ENCODE measurements at places on chromosomes 5 and 9.

- no peak for DNase-seq
Observed at GRCh38 chr9:123929177-123929869, 603 bp downstream of the DENND1A start.

- no peak for DNase-seq
Observed at GRCh38 chr9:28976250-28976649, 1403.0 kb upstream of the C9orf72 start.

DNA sequence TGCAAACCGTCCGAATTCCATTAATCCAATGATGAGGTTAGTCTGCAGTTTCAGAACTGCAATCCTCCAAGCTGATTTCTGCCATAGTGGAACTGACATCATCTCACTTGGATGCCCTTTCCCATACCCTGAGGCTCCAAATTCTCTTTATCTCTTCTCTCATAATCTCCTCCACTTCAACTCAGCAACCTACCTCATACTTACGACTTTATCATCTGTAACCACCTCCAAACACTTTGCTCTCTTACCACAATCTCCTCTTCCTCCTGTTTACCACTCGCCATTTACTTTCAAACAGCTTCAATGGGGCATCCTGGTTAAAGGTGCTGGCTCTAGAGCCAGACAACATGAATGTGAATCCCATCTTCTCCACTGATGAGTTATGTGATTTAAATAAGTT is 223.2 kb downstream of the EPB41L4A start:
- no peak for DNase-seq

GRCh38 chr5:159802661-159803060 is 113.6 kb upstream of the ADRA1B start:
- no peak for DNase-seq

- DNase-seq: no peak
Observed at GRCh38 chr5:127088251-127088650, 14.9 kb upstream of the C5orf63 start.

All from activated CD8-positive, alpha-beta memory T cell treated with anti-CD3 and anti-CD28 coated beads for 4 hours (primary cell).